ENCODE measurements at places on chromosomes 13 and 19. TPM values are rescaled to one million over a fixed set of nuclear protein-coding genes. Genes with fewer than 3 reads are reported as not detected.

Gene SPC24
- total RNA-seq, result 3.9 TPM

Gene ZNF132
- total RNA-seq, result 14.5 TPM

Gene KLF1
- under 0.01 TPM for total RNA-seq

Gene KLK7
- not detected for total RNA-seq

Gene PROZ
- not detected for total RNA-seq

Gene PLK5
- not detected for total RNA-seq

Gene NOVA2
- total RNA-seq, result not detected

Gene EFNB2
- 13.5 TPM for total RNA-seq

Gene CYP4F8
- not detected for total RNA-seq

Gene TMEM255B
- total RNA-seq, result 10.4 TPM
